ENCODE measurements at places on chromosomes 12 and 14.

DNA sequence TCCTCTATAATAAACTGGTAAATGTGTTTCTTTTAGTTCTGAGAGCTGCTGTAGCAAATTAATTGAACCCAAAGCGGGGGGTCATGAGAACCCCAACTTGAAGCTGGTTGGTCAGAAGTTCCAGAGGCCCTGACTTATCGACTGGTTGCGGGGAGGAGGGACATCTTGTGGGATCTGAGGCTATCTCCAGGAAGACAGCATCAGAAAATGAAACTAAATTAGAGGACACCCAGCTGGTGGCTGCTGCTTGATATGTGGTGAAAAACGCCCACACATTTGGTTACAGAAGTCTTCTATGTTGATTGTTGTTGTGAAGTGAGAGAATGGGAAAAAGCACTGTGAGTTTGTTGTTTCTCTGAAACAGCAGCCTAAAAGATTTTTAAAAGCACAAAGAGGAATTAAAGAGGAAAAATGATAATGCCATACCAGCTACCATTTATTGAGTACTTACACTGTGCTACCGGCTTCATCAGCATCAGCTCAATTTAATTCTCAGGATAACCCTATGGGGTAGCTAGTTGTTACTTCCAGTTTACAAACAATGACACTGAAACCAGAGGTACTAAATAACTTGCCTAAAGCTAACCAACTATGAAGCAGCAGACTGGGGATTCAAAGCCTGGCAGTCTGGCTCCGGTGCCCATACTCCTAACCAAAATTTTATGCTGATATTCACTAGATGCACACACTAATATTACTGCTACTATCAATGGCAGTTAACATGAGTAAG is 24.3 kb downstream of the DDX24 start:
- DNase-seq = no peak

- no peak for DNase-seq
Observed at GRCh38 chr12:23760495-23760894, 189.0 kb downstream of the SOX5 start.

GRCh38 chr12:41101806-41102205 is 86.3 kb upstream of the PDZRN4 start:
- DNase-seq = no peak

DNA sequence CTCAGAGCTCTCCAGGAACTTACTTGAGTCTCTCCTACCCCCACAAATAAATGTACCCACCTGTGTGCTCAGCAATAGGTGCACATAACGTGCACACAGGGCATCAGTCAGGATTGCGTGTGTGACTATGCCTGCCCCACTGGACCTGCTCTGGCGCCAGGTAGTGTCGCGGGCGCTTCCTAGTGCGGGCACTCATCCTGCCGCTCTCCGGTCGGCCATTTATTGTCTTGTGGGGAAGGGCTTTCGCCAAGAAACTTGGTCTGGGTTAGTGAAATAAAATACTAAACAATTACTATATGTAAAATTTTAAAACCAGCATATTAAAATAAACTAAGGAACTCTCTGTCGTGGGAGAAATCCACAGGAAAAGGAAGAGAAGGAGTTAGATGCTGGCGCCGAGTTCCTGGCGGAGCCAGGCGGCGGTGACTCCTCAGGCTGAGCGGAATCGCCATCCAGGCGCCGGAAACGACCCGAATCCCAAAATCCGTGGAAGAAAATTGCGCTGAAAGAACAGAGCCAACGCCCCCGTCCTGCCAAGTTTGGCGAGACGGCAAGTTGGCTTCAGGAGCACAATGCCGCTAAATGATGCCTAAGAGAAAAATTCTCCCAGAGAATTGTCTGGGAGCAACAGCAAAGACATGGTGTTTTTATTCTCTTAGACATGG is 7.9 kb upstream of the HOXC13 start:
- no peak for DNase-seq

DNA sequence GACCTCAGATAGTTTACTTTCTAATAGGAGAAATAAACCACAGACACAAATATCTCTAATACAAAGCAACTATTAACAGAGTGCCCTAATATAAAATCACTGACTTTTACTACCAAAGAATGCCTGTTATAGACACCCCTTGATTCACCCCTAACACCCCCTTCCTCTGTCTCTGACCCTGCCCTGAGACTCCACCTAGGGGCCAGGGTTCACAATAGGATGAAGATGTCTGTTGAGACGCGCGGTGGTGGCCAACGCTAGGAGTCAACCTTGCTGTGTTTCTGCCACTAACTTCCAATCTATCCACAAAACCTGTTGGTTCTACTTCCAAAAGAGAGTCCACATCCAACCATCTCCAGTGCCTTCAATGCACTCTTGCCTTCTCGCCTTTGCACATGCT is 10.9 kb upstream of the TC2N start:
- no peak for DNase-seq

DNA sequence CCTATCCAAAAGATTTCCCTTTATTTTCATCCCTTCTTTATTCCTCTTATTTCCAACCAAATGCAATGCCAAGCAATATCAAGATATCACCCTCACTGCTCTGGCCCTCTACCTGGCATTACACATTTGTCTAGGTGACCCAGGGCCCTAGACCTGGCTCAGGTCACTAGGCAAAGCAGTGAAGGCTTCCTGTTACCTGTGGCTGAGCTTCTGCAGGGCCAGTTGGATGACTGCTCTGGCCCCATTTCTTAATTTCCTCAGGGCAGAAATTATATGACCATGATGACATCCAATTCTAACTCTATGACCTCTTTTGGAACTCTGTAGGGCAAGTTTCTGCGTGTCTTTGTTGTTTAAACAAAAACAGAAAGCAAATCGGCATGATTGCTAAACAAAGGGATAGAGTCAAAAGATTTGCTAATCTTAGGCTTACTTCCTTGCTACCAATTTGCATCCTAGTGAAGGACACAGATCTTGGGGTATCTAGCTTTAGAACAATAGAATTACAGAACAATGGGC is 7.4 kb upstream of the CCDC198 start:
- DNase-seq = no peak

DNA sequence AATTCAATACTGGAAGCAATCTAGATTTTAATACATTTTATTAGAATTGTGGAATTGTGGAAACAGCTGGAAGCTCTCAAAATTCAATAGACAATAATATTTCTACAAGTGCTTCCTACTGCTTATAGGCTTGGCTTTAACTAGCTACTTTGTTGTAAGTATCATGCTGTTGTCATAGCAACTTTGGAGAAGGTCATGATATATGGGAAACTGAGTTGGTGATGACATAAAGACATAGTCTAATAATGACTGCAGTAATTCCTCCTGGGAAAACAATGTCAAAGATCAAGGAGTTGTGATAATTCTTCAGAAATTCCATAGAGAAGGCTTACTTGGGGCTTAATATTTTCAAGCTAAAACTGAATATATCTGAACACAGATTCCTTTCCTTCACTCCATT is 266.6 kb downstream of the KIF21A start:
- no peak for DNase-seq

GRCh38 chr12:71142016-71142415 is 15.8 kb downstream of the TSPAN8 start:
- DNase-seq = no peak

GRCh38 chr12:42284157-42284556 is 41.7 kb downstream of the ZCRB1 start:
- no peak for DNase-seq

- peak; percentile 65 for DNase-seq
Observed at GRCh38 chr12:68559246-68559645, 51.5 kb upstream of the RAP1B start.

DNA sequence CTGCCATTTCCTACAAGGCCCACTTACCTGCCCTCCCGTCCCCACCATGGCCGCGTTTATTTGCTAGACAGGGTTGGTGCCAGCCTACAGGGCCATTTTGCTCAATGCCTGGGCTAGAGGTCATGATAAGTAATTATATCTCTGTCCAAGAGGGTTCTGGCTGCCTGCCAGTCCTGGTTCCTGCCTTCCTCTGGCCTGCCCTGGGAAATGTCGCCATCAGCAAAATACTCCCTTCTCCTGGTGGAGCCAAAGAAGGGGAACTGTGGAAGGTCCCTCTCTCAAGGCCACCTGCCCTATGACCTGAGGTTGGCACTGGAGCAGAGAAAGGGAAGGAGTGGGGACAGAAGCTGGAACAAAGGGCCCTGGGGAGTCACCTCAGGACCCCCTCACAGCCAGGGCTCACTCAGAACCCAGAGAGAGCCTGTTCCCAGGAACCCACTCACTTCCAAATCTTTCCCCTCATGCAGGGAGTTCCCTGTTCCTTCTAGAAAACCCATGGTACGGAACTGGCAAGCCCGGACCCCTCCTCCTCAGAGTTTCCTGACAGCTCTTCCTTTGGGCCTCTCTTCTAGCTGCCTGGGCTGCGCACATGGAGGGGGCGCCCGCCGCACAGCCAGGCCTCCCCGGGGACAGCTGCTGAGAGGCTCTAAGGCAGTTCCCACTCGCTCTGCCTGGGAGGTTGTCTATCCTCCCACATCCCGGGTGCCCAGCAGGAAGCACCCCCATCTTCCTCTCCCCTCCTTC is 280.5 kb downstream of the DPF3 start:
- DNase-seq = peak; percentile 88

DNA sequence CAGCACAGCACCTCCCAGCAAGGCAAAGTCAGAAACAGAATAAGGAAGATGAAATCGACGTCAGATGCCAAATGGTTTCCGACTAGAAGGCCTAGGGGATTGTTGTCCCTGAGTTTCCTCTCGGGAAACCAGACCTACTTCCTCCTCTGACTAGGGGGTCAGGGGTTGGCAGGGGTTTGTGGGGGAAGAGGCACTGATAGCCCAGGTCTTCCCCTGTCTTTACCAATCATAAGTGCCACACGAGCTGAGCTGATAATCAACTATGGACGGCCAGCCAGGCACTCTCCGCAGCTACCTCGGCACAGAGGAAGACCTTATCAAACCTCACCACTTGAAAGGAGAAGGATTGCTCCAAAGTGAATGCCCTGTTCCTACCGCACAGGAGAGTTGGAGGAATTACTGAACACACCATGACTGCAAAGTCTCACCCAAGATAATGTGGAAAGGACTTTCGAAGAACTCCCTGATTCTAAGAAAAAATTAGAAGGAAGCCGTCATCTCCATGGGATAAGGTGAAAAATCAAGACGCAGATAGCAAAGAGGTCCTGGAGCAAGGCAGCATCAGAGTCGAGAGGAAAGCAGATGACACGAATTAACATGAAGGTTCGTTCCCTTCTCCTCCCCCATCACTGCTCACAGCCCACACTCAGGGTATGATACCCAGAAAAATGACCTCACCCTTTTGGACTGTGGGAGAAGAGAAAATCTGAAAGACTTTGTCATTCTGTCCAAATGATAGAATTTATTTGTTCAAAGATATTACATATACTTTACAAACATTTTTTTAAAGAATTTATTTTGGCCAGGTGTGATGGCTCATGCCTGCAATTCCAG is 77.7 kb upstream of the MED13L start:
- no peak for DNase-seq

DNA sequence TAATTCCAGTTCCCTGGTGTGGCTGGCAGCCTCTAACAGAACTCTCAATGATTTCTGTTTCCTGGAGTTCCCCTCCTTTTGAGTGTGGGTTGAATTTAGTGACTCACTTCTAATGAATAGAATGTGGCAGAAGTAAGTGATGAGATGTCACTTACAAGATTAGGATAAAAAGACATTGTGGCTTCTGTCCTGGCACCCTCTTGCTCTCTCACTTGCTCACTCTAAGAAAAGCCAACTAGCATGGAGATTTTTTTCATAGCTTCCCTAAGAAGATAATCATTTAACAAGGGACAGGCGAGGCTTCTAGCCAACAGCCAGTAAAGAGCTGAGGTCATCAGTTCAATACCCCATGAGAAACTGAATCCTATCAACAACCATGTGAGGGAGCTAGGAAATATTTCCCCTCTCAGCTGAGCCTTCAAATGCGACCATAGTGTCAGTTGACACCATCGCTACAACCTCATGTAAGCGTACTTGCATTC is 156.7 kb downstream of the TMTC3 start:
- no peak for DNase-seq

- no peak for DNase-seq
Observed at GRCh38 chr12:24398605-24399004, 449.1 kb upstream of the SOX5 start.

DNA sequence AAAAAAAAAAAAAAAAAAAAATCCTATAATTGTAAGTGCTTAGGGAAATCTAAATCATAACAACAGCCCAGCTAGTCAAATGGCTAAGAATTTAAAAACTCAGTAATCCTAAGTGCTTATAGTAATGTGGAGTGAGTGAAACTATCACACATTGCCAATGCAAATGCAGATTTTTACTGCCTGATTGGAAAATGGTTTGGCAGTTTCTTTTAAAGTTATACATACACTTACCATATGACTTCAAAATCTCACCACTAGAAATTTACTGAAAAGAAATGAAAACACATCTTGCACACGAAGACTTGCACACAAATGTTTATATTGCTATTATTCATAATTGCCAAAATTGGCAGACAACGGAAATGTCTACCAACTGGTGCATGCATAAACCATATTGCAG is 51.3 kb upstream of the STXBP6 start:
- DNase-seq = no peak

DNA sequence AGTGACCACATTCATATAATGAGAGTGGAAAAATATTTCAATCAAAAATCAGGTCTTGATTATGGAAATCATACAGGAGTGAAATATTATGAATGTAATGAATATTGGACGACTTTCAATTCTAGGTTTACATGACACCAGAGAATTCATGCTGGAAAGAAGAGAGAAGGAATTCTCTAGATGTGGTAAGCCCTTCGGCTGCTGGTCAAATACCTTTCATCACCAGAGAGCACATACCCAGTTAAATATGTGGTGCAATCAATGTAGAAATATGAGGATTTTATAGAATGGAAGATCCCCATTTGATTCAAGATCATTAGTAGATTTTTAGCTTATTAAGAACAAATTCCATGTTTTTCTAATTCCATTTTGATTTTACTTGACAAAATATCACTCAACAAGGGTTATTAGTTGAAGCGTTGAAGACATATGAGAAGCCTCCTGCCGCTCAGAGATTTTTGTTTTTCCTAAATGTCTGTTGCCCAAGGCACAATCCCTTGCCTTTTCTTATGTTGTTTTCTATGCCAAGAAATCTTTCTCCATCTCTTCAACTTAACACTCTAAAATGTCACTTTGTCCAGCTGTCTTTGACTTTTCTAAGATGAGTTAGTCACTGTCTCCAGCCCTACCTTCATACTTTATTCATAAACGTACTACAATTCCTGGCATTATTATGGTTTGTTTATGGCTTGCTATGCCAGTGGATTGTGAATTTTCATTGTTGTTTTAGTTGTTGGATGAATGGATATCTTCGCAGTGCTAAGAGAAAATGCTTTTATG is 72.8 kb upstream of the ZDHHC17 start:
- no peak for DNase-seq

- no peak for DNase-seq
Observed at GRCh38 chr12:55957106-55957859, 8.6 kb downstream of the PMEL start.

All from lung microvascular endothelial cell (primary cell).